ENCODE measurements at places on chromosomes 7 and 10.

- no peak for DNase-seq
Observed at GRCh38 chr10:70444744-70445143, 3.3 kb upstream of the NODAL start.

- no peak for DNase-seq
Observed at GRCh38 chr10:47206449-47207280, 93.3 kb upstream of the GDF10 start.

GRCh38 chr10:124736491-124737136 is 7.6 kb downstream of the FAM53B start:
- DNase-seq, result peak; percentile 64

- no peak for DNase-seq
Observed at GRCh38 chr7:99061001-99061776, 82.7 kb downstream of the SMURF1 start.

DNA sequence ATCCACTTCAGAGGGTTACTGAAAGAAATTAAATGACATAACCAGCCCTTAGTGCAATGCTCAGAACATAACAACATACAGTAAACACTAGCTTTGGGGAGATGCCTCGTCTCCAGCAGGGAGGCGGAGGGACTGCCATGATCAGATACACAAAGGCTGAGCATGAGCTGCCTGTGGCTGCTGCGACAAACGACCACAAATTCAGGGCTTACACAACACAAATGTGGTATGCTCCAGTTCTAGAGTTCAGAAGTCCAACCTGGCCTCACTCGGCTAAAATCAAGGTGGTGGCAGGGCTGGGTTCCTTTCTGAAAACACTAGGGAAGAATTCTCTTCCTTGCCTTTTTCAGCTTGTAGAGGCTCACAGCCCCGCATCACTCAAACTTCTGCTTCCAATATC is 128.2 kb upstream of the ADAM12 start:
- DNase-seq, result no peak
